ENCODE measurements at places on chromosomes 7 and 10.

DNA sequence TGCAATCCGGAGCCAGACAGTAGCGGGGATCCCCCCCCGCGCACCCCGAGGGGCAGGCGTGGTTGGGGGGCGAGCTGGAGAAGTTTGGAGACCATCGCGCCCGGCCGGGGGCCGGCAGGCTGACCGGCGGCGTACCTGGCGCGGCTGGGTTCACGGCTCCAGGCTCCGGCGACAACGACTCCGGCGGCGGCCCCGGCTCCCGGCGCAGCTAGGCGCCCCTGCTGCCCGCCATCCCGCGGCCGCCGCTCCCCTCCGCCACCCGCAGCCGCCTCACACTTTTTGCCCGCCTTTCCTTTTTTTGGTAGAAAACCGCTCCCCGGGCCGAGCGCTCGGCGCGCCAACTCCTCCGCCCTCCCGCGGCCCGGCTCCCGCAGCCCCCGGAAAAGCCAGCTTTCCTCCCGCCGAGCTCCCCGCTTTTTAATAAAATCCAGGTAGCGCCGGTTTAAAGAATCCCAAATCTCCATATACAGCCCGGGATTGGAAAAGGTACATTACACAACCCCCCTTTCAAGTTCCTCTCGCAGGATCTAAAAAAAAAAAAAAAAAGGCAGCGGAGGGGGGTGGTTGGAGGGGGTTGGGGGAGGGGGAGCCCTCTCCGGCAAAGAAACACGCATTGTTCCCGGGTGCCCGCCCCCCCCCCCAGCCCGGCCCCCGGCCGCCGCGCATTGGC is at the start of gene TNRC18:
TSS of gene TNRC18 (minus strand) at position 529 of the 670 bp plus-strand sequence. CDS start 2,588 bp downstream, outside the sequence.
- DNase-seq = no peak

DNA sequence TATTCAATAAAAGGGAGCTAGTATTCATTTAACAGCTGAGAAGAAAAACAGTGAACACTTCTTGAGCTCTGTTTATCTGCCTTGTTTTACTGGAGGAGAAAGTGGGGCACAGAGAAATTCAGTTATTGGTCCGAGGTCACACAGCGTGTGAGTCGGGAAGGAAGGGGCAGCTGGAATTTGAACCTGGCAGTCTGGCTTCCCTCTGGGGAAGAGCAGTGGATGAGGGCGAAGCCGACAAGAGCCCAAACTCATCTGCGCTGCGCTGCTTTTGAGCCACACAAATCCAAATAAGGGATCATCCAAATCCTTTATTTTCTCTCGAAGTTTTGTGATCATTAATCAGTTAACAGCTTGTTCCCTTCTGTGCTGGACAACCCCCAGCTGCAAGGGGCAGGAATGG is 23.7 kb upstream of the PFKFB3 start:
- DNase-seq = no peak

DNA sequence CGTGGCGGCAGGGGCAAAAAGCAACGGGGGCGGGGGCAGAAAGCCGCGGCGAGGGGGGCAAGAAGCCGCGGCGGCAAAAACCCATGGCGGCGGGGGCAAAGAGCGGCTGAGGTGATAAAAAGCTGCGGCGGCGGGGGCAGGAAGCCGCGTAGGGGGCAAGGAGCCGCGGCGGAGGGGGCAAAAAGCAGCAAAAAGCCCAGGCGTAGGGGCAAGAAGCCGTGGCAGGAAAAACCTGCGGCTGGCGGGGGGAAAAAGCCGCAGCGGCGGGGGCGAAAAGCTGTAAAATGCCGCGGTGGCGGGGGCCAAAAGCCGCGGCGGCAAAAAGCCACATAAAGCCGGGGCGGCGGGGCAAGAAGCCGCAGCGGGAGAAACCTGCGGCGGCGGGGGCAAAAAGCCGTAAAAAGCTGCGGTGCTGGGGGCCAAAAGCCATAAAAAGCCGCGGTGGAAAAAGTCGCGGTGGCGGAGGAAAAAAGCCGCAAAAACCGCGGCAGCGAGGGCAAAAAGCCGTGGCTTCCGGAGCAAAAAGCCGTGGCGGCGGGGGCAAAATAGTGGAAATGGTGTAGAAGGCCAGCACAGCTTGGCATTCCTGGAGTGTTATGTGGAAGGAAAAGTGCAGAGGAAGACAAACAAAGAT is 487.8 kb downstream of the ZNF33B start:
- DNase-seq = no peak

DNA sequence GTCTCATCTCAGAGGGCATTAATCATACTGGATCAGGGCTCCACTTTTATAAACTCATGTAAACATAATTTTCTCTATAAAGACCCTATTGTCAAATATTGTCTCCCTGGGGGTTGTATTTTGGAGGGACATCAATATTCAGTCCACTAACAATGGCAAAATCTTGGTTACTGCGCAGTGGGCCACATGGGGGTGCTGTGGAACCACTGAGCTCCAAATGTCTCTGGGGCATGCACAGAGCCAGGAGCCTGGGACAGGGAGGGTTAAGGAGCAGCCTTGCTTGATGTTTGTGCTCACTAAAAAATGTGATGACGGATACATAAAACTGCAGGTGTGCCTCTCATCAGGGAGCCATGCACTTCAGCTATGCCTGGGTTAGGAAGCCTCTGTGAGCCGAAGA is 62.1 kb upstream of the PRSS58 start:
- DNase-seq = no peak

GRCh38 chr7:40582539-40582938 is 447.7 kb downstream of the SUGCT start:
- DNase-seq = no peak

DNA sequence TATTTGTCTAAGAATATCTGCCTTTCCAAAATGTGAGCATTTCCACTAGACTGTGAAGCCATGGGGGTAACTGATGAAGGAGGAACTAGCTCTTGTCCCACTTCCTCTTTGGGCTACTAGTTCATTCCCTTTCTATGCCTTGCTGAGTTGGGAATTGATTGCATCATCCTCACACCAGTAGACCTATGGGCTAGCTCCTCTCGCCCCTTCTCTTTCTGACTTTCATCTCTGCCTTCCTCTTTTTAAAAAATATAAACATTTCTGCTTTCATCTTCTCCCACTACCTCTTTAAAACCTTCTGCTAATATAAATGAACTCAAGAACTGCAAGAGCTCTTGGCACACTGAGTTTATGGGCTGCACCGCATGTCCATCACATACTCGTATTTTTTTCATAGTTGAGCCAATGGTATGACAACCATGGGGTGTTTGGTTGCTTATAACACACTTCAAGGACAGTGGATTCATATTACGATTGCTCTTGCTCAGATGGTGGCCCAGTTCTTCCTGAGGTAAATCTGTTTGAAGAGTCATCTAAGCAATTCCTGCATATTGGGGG is 182.0 kb downstream of the REEP3 start:
- DNase-seq = no peak

DNA sequence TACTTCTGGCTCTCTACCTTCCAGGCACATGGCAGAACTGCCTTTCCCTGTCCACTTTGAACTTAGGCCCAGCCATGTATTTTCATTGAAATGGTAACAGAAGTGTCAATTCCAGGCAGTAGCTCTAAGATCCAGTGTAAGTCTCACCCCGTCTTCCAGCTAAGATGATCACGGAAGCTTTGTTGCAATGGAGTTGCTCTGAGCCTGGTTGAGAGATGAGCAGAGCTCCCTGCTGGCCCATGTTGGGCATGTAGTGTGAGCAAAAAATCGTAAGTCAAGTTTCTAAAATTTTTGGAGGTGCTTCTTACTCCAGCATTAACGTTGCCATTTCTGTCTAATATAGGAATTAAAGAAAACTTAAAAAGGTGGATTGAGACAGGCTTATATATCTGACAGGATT is 274.4 kb downstream of the IPMK start:
- DNase-seq = no peak

DNA sequence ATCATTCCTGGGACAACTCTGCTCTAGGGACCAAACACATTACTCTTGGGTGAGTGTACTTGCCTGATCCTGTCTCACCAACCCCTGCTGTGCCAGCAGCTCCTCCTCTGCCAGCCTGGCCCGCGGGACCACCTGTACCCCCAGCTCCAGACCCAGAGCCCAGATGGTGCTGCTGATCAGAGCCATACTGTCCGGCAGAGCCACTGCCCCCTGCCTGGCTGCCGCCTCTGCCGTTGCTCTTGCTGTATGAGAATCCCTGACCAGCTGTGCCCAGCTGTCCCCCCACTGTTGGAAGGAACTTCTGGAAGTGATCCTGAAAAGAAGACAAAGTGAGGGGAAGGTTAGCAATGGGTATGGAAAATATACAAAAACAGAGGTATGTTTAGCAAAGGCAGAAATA is 6.9 kb downstream of the MYOZ1 start:
- no peak for DNase-seq

DNA sequence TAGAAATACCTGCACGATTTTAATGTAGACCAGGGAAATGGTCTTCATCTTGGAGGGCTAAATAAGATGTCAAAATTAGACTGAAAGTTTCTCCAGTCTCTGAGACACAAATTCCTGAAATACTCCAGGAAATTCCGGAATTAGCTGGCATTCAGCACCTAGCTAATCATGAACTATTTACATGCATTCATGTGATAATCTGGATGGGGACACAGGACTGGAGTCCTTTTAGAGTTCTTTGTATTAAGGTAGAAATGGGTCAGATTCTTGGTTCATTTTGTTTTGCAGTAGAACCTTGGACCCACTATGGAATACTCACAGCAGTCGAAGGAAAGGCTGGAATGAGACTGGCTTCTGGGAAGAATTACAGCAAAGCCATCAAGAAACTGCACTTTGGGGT is 65.3 kb upstream of the MDFIC start:
- DNase-seq = no peak

DNA sequence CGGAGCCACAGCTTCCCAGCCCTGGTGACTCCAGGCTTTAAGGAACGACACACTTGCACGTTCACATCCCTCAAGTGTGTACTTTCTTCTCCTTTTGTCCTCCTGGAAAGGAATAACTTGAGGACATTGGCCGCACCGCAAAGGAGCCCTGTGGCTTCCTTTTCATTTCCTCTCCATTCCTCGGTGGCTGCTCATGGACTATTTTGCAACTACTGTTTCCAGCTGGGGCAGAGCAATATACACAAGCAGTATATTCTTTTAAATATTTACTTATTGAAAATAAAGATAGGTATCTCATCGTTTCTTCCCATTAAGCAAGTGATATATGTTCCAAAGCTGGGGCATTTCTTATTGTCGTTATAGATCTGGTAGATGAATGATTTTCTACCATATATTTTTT is 97.2 kb upstream of the LYZL1 start:
- no peak for DNase-seq

GRCh38 chr7:139987691-139988516 is 74.8 kb downstream of the PARP12 start:
- no peak for DNase-seq

GRCh38 chr10:103504181-103504783 is 10.8 kb downstream of the NEURL1 start:
- DNase-seq = no peak

- no peak for DNase-seq
Observed at GRCh38 chr10:132492323-132493025, 45.1 kb upstream of the INPP5A start.

DNA sequence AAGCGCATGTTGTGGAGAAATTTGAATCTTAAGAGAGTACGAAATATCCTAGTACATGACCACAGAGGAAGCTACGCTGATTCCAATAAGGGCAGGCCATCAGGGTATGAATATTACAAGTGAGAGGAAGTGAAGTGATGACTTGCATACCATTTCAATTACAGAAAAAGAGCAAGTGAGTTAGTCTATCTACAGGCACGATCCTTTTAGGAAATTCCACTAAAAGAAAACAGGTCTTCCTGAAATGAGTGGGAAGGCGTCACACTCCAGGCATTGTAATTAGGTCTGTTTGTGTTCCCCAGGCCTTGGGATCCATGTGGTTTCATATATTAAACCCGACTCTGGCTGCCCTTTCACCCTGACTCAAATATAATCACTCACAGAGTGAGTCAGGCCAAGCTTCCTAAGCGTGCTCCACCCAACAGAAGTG is 152.5 kb downstream of the SEMA3A start:
- DNase-seq = no peak

GRCh38 chr7:130344271-130344866 is at the start of gene CPA5:
Gene CPA5, plus strand, starts transcription at chr7:130344816. Its CDS starts 1,670 bp downstream, at chr7:130346486.
- no peak for DNase-seq

GRCh38 chr7:71633551-71634008 is 501.6 kb downstream of the GALNT17 start:
- DNase-seq = no peak

- no peak for DNase-seq
Observed at GRCh38 chr7:66576646-66577045, 52.0 kb upstream of the KCTD7 start.

- no peak for DNase-seq
Observed at GRCh38 chr10:92263396-92263795, 27.5 kb downstream of the CPEB3 start.

DNA sequence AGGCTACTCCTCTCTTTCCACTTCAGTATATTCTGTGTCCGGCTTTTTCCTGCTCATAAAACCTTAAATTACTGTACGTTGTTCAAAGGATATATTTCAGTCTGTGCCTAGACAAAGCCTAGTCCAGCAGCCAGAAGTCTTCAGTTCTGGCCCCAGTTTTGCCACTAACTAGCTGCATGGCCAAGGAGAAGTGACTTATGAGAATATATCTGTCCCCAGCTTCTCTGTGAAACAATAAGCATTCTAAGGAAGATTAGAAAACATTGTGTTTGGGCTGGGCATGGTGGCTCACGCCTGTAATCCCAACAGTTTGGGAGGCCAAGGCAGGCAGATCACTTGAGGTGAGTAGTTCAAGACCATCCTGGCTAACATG is 105.0 kb upstream of the HDAC9 start:
- no peak for DNase-seq

DNA sequence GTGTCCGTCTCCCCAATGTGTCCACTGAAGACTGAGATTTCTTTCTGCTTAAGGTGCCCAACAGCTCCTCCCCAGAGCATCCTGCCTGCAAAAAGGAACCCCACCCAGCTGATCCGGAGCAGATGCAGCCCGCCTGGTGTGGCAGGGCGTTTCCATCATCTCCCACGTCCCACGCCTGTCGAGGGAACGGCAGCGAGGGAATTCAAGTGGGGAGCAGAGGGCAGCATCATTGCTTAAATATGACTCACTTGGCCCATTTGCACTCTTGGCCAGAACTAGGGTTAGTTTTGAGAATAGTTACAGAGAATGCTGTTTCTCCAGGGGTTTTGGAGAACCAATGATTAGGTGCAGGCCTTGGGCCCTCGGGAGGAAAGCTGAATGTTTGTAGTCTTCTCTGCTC is 20.8 kb downstream of the VWA2 start:
- DNase-seq = no peak

- DNase-seq = no peak
Observed at GRCh38 chr10:17989908-17990767, 38.4 kb downstream of the SLC39A12 start.

DNA sequence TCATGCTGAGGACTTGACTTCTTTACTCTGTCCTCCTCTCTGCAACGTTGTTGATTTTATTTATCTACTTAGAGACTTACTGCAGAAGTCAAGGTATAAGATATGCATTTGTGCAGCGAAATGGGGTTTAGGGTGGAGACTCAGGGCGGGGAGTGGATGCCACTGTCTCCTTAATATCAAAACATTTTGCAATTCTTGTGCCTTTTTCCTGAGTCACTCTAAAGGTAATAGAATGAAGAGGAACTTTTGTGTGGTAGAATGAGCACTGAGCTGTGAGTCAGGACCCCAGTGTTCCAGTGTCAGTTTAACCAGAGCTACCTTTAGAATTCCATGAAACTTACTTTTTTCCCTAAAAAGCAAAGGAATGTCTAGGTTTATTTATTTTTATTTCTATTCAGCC is 78.2 kb downstream of the VTI1A start:
- DNase-seq = no peak

GRCh38 chr10:7988989-7989388 is 65.5 kb upstream of the GATA3 start:
- no peak for DNase-seq

GRCh38 chr10:93147281-93147680 is 73.6 kb downstream of the CYP26A1 start:
- DNase-seq = no peak

GRCh38 chr10:70052462-70053217 is at the start of gene MACROH2A2:
Gene MACROH2A2, plus strand, starts transcription at chr10:70052846. Its CDS starts 22,813 bp downstream, at chr10:70075659.
- peak; percentile 94 for DNase-seq
